ENCODE measurements at places on chromosomes 3 and 15.

DNA sequence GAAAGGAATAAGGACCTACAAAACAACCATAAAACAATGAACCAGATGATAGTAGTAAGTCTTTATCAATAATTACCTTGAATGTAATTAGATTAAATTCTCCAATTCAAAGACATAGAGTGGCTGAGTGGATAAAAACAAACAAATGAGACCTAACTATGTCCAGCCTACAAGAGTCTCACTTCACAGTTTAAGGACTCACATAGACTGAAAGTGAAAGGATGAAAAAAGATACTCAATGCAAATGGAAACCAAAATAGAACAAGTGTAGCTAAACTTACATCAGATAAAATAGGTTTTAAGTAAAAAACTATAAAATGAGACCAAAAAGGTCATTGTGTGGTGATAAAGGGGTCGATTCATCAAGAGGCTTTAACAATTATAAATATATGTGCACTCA lies 21.9 kb upstream of the NR1I2 start:
- DNase-seq: no peak

DNA sequence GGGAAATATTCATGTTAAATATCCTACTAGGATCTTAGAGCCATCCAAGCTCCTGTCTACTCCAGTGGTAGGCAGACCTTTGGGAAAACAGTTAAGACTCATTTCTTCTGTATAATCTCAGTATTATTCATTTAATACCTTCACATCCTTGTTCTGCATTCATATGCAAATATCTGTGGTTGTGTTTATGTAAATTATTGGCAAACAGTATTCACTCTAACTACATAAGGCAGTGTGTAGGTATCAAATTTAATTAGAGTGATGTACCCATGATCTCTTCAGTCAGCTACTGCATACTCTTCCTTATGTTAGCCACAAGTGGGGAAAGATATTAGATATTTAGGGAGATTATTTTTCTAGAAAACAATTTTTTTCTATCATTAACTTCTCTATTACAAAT lies 200.8 kb upstream of the SLC2A2 start:
- no peak for DNase-seq

GRCh38 chr3:129476586-129476985 lies 36.6 kb downstream of the IFT122 start:
- DNase-seq: no peak

GRCh38 chr3:64509206-64509605 lies 178.6 kb downstream of the ADAMTS9 start:
- DNase-seq: no peak

GRCh38 chr3:39260957-39261356 lies 18.9 kb downstream of the CX3CR1 start:
- DNase-seq: no peak
